ENCODE measurements at places on chromosomes 16 and 17.

GRCh38 chr17:66964930-66965800 lies 658 bp downstream of the CACNG4 start:
- no peak for DNase-seq

- no peak for DNase-seq
Observed at GRCh38 chr16:67667453-67667816, 821 bp downstream of the C16orf86 start.

- peak; percentile 61 for DNase-seq
Observed at GRCh38 chr17:64418506-64419339, 28.1 kb upstream of the PECAM1 start.

GRCh38 chr16:52203096-52203495 lies 343.8 kb downstream of the TOX3 start:
- peak; percentile 55 for DNase-seq

- no peak for DNase-seq
Observed at GRCh38 chr17:36645422-36645821, 44.0 kb downstream of the MRM1 start.

- no peak for DNase-seq
Observed at GRCh38 chr16:30474684-30475083, 2.1 kb downstream of the ITGAL start.

DNA sequence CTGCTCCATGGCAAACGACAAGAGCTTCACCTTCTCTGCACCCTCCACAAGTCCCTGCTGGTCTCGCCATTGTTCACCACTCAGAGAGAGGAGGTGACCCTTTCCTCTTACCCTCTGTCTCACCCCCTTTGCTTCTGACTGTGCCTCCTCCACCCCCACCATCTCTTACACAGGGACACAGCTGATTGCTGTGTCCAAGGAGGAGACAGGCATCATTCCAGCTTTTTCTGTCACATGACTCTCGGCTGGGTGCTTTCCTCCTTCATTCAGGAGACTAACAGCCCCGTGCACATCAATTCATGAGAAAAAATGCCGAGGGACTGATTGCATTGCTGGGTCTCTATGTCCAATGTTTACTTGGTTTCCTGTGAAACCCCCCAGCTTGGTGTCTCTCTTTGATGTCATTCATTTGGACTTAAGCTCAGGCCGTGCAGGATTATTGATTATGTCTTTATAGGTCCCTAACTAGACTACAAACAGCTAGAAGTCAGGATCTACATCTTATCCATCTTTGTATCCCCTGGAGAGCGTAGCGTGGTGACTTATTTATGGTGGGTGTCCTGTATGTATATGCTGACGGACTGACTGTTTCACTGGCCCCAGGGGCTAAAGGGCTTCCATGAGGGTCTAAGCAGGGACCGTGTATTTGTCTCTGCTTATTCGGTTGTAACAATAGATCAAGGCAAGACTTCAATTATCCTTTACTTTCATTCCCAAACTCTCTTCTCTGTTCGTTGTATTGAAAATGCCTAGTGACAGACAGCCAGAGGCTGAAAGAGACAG lies 82.2 kb upstream of the CDH13 start:
- DNase-seq: no peak

DNA sequence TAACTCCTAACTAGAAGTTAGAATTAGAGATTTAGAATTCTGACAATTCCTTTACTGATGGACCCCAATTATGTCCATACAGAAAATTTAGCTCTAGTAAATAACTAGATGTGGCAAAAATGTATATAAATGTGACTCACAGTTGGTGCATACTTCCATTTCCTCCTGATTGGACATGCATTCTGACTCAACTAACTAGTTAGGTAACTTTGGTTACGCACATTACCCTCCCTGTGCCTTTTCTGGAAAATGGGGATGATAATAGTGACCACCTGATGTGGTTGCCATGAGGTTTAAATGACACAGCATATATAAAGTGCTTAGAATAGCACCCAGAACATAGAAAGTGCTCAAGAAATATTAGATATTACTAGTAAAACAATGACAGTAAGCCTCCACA lies 550.0 kb upstream of the SALL1 start:
- no peak for DNase-seq

GRCh38 chr17:60229188-60229802 lies 79.5 kb downstream of the CA4 start:
- DNase-seq: peak; percentile 18

DNA sequence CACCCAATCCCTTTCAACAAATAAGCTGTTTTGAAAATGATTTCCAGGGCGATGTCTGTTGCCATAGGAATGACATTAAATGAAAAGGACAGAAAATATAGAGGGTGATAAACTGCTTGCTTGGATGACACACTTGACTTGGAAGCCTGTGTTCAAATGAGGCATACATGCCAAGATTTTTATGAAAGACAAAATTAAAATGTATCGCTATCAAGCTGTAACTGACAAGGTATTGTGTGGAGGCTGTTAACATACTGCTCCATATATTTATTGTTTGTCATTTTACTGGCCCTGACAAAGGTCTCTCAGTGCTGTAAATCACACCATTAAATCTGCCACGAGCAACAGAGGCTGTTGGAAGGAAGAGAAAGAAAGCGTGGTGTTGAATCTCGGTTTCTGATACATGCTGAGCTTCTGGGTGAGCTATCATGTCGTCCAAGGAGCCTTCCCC lies 456.2 kb upstream of the SALL1 start:
- no peak for DNase-seq

- DNase-seq: no peak
Observed at GRCh38 chr16:8814095-8814806, 16.6 kb downstream of the PMM2 start.

- no peak for DNase-seq
Observed at GRCh38 chr16:50059111-50059510, 6.7 kb upstream of the HEATR3 start.

DNA sequence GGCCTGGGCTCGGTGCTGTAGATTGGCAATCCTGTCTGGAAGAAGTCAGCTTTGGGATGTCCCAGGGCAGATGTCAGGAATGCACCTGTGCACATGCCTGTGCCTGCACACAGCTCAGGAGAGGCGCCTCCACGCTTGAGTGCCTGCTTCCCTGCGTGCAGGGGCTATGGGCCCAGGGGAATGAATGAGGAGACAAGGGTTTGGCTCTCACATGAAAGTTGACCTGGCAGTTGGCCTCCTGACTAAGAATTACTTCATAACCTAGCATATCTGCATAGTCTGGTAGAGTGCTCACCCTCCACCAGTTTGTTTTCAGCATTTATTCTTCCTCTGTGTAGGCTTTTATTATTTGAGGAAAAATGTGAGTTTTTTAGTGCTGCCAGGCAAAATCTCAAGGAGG lies 50.0 kb downstream of the PLD6 start:
- DNase-seq: peak; percentile 42

DNA sequence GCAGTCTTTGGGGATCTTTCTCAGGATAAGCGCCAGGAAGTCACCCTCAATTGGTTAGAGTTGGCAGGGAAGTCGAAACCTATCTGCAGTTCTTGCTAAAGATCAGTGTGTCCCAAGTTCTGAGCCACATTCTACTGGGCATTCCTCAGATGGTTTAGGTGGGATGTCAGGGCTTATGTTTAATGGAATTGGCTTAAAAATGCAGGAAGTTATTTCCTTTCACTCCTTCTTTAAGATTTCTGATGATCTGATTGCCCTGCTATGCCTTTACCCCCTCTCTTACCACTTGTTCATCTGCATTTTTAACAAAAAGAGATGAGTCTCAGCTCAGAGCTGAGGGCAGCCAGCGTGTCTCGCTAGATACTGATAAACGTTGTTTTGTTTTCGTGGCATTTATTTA lies 30.8 kb downstream of the FOXL1 start:
- DNase-seq: peak; percentile 51

GRCh38 chr16:66023481-66023880 lies 343.0 kb upstream of the CDH5 start:
- no peak for DNase-seq

DNA sequence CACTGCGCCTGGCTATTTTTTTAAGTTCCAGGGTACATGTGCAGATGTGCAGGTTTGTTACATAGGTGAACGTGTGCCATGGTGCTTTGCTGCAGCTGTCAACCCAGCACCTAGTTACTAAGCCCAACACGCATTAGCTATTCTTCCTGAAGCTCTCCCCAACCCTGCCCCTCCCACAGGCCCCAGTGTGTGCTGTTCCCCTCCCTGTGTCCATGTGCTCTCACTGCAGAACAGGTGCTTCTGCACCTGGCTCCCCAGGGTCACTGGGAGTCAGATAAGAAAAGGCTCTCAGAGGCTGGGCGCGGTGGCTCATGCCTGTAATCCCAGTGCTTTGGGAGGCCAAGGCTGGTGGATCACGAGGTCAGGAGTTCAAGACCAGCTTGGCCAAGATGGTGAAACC lies 6.2 kb downstream of the HASPIN start:
- no peak for DNase-seq

- DNase-seq: no peak
Observed at GRCh38 chr16:783404-784161, 4.6 kb downstream of the RPUSD1 start.

- DNase-seq: no peak
Observed at GRCh38 chr17:77366558-77367245, 225.9 kb downstream of the SEC14L1 start.

- no peak for DNase-seq
Observed at GRCh38 chr17:59751955-59752413, 44.5 kb downstream of the VMP1 start.

Data from HT1080 (cell line).